ENCODE measurements at places on chromosomes 16 and 17.

- H3K4me3 ChIP-seq = no peak overlapping the region
- no peak overlapping the region for H3K27ac ChIP-seq
- no peaks in the 10 kb centered on the region for H3K36me3 ChIP-seq
- H3K27me3 ChIP-seq = no peaks in the 10 kb centered on the region
Measured at GRCh38 chr16:26992666-26993349, 73.9 kb upstream of the C16orf82 start.

DNA sequence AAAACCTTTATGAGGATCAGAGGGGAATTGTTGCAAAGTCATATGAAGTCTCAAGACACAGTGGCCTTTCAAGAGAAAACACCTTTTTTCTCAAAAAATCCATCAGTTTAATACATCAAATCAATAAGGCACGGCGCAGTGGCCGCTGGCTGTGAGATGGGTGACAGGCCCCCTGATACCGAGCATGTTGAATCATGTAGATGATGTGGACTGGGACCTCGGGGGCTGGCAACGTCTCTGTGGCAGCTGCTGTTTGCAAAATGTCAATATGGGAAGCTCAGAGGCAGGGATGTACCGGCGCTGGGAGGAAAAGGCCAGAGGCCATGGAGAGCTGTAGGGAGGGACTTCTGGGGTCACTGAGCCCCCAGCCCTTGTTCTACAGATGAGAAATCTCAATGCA lies 169.1 kb downstream of the GSG1L start:
- no peaks in the 10 kb centered on the region for H3K4me1 ChIP-seq
- H3K4me3 ChIP-seq = no peak overlapping the region
- H3K27ac ChIP-seq = no peak overlapping the region
- no peak for DNase-seq
- H3K36me3 ChIP-seq = no peaks in the 10 kb centered on the region

DNA sequence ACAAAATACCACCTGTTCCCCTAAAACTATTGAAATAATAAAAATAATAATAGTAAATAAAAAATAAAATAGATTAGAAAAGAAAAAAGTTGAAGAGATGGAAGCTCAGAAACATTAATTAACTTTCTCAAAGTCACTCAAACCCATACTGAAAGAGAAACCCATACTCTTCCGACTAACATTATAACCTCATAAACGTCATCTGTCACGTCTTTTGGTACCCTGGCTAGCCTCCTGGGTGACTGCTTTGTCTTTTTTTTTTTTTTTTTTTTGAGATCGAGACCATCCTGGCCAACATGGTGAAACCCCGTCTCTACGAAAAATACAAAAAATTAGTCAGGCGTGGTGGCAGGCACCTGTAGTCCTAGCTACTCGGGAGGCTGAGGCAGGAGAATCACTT lies 7.6 kb downstream of the SLFN12L start:
- no peak overlapping the region for H3K4me3 ChIP-seq
- no peaks in the 10 kb centered on the region for H3K4me1 ChIP-seq
- no peak for DNase-seq
- H3K36me3 ChIP-seq = no peaks in the 10 kb centered on the region

GRCh38 chr17:78185981-78186691 lies 716 bp downstream of the TK1 start:
- peaks cover 43% of the 10 kb centered on the region for H3K4me1 ChIP-seq
- H3K27me3 ChIP-seq = no peaks in the 10 kb centered on the region
- H3K36me3 ChIP-seq = peaks cover 11% of the 10 kb centered on the region
- no peak overlapping the region for H3K27ac ChIP-seq

GRCh38 chr16:17766012-17766411 lies 295.3 kb upstream of the XYLT1 start:
- no peak overlapping the region for H3K4me3 ChIP-seq
- no peaks in the 10 kb centered on the region for H3K4me1 ChIP-seq
- DNase-seq = no peak
- peaks cover 18% of the 10 kb centered on the region for H3K27me3 ChIP-seq
- no peak overlapping the region for H3K27ac ChIP-seq
- H3K36me3 ChIP-seq = no peaks in the 10 kb centered on the region

DNA sequence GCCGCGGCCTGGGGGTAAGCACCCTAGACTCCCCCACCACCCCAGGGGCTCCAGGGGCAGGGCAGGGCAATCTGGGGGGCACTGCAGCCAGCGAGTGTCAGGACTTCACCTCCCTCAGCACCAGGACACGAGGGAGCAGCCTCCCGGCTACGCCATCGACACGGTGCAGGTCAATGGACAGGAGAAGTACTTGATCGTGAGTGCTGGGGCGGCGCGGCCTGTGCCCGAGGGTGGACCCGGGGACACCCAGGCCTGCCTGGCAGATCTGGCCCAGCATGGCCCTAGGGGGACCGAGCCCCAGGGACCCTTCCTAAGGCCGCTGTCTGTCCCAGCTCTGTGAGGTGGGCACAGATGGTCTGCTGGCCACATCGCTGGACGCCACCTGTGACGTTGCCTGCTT lies 3.1 kb upstream of the RHBDL1 start:
- H3K27ac ChIP-seq = no peak overlapping the region
- H3K36me3 ChIP-seq = peaks cover 65% of the 10 kb centered on the region
- DNase-seq = no peak
- H3K27me3 ChIP-seq = no peaks in the 10 kb centered on the region
- H3K4me1 ChIP-seq = peaks cover 40% of the 10 kb centered on the region
